ENCODE measurements at places on chromosomes 4 and X.

DNA sequence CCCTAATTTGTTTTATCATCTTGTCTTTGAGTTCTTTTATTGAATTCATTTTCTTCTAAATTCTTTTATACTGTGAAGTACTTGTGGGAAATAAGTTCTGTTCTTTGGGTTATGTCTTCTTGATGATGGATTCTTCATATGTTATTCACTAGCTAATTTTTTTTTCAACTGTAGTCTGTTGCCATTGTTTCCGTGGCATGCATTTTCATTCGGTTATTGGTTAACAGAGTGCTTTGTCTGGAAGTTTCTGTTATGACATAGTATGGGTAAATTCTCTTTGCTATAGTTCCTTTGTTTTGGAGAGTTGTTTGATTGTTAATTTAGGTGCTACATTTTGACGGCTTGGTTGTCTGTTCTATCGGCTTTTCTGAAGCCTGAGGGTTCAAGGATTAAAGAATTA is 184.9 kb upstream of the AADAT start:
- no peak for DNase-seq

GRCh38 chrX:106963111-106963510 is 36.9 kb downstream of the MORC4 start:
- no peak for DNase-seq

- DNase-seq = no peak
Measured at GRCh38 chr4:58600290-58600689, 1490.1 kb upstream of the IGFBP7 start.

DNA sequence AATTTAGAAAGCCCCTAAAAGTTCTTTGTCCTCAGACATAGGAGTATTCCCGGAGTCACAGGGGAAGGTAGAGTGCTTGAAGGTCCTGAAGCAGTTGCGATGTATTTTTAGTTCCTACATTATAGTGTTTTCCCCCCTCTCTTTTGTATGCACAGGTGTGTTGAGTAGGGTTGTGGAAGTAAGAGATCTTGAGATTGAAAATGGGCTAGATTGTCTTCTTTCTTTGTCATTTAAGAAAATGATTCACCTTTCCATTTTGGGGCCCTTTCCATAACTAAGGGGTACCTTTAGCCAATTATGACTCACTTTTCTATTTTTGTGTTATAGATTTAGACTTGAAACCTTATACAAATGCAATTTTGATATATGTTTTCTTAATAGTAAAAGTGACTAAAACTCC is 75.8 kb upstream of the AFF2 start:
- no peak for DNase-seq

GRCh38 chr4:52862639-52863161 is 583 bp downstream of the RASL11B start:
- DNase-seq = no peak

DNA sequence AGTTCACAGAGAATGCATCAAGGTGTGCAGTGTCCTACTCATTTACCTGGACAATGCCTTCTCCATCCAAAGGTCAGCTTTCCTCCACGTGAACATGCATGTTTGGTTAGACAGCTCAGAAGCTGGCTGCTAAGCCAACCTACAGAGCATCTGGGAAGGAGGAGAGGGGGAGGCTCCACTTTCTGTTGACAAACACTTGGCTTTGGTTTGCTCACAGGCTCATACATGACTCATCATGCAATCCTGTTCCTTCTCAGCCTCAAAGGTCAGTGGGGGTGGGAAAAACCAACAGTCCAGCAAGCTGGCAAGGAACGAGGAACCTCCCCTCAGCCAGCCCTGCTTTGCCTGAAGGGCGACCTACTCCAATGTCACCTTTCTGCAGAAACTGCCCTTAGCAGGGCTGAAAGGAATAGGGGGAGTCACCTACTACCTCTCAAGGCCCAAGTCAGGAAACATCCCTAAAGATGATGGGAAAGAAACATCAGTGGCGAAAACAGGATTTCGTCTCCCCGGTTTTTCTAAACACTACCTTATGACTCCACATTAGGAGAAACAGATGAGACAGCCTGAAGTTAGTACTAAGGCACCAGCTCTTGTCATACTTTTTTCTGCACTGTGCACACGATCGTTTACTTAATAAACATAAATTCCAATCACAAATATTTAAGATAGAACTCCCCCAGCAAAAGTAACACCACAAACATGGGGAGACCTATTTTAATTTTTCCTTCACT is 37.9 kb downstream of the RELL1 start:
- DNase-seq = no peak

- DNase-seq = no peak
Measured at GRCh38 chr4:153728660-153729059, 31.2 kb downstream of the RNF175 start.

DNA sequence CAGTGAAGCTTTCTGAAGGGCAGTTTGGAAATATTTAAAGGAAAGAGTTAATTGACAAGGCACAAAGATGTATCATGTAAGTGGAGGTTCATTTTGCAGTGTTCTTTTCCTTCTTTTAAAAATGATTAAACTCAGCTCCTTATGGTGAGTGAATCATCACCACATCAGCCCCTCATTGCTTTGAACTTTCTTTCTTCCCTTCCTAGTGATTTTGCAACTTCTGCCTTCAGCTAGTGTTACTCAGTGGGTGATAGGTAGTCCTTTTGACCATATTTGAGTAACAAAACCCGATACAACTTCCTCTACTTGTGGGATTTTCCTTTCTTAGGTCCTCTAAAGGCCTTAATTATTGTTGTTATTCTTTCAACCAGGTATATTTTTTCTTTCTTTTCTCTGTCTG is 8.2 kb downstream of the ZCCHC4 start:
- no peak for DNase-seq
